ENCODE measurements at places on chromosomes 5 and 9.

GRCh38 chr9:137878146-137878941 is 762 bp downstream of the CACNA1B start:
- DNase-seq = peak; percentile 30

DNA sequence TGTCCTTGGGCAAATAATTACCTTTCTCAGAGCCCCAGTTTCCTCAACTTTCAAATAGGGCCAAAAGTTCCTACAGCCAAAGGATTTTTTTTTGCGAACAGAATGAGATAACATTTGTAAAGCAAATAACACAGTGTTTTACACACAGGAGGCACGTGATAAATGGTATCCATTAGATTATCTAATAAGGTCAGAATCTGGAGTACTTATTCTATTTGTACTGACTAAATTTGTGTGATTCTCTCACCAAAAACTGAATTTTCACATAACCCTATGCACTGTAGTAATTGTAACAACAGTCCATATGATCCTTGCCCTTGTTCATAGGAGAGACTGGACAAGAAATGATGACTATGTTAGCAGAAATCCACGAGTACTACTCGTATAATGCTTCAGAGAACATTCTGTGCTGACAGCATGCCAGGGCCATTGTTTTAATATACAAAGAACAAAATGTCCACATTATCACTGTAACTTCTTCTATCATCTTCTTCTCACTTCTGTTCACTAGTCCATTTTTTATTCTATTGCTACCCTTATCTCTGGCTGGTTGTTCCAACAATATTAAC is 13.9 kb upstream of the FEM1C start:
- no peak for DNase-seq

DNA sequence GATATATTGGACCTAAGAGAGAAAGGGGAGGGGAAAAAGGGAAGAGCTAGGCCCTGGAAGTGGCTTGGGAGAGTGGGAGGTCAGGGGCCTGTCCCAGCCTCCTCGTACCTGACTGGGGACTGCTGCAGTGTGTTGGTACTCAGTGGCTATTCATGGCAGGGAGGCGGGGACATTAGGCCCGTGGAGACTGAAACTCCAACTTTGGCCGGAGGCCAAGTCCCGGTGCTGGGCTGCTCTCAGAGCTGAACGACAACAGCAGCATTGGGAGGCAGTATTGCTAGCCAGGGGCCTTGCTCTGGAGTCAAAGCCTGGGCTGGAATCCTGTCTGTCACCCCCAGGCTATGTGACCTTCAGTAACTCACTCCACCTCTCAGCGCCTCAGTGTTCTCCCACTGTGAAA is 37.8 kb downstream of the NEURL1B start:
- no peak for DNase-seq

DNA sequence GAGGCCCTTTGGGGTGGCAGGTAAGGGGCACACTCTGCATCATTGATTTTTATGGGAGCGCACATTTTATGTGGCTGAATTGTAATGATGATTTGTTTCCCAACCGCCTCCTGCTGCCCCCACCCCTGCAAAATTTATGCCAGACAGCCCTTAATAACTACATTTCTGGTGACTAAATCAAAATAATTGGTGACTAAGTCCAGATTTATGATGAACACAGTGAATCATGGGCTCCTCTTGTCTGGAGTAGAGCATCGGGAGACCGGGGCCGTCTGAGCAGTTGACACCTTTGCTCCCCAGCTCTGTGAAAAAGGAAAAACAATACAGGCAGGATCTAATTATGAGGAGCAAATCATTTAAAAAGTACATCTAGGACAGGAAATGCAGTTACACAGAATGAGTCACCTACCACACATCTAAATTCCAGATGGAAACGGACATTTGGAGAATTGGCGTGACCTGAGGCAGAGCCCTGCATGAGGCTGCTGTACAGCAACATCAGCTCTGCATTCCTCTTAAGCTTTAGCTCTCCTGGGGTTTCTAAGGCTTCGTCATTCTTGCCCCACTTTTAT is 58.9 kb downstream of the DOCK2 start:
- no peak for DNase-seq
